ENCODE measurements at places on chromosomes 2 and 18.

DNA sequence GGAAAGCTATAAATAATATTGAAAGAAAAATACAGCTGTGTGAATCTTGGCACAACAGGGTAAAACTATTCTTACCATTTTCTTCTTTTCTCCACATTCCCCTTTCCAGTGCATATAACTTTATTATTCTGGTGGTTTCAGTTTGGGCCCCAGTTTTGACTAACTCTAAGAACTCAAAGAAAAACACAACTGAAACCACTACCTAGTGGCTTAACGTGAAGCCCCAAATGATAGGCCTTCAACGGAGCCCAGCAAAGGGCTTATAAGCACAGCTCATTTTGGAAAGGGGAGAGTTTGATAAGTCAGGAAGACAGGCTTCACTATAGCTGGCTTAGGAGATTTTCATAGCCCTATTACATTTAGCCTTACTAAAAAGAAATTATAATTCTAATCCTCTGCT, 62.4 kb downstream of the PPP1R1C start:
- no peak for DNase-seq

- no peak for DNase-seq
These were observed 12.3 kb upstream of the CTLA4 start for GRCh38 chr2:203855274-203855673.

DNA sequence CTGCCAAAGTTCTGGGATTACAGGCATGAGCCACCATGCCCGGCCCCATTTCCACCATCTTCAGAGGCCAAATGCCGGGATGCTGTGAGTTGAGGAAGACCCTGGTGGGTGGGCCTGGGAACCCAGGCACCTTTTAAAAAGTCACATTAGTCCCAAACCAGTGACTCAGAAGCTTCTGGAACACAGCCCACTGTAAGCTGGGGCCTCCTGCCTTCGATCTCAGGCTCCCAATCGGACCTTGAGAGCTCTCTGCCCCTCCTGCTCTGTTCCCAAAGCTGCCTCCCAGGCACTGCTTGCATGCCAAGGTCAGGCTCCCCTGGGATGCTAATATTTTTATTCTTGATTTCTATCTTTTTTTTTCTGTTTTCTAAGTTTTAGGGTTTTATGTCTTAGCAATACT, 4.2 kb downstream of the ADCY3 start:
- no peak for DNase-seq

- no peak for DNase-seq
These were observed 300.0 kb upstream of the HS6ST1 start for GRCh38 chr2:128618642-128619041.

GRCh38 chr2:53969285-53969967, 1.4 kb downstream of the PSME4 start:
- no peak for DNase-seq

GRCh38 chr18:36297417-36298125, at the start of gene FHOD3:
Gene FHOD3 (plus strand): TSS chr18:36297713. CDS start chr18:36297836, 123 bp downstream.
- no peak for DNase-seq

GRCh38 chr2:15738943-15739342, 147.3 kb downstream of the DDX1 start:
- DNase-seq: no peak

- DNase-seq: no peak
These were observed 8.9 kb upstream of the OSR1 start for GRCh38 chr2:19367326-19367725.

- DNase-seq: no peak
These were observed 20.0 kb downstream of the ACVR1 start for GRCh38 chr2:157856187-157856515.

DNA sequence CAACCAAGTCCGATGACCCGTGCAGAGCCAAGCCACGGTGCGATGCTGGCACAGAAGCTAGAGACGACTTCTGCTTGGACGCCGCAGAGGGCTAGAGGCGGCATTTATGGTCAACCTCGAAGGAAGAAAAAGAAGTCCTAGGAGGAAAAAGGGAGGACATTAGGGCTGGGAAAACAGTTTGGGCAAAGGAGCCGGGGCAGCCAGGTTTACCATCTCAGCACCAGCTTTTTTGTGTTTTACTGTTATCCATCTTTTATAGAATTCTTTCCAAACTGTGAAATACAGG, 643 bp upstream of the DTNB start:
- DNase-seq: no peak

GRCh38 chr2:1635823-1636222, 108.5 kb downstream of the PXDN start:
- DNase-seq: no peak

DNA sequence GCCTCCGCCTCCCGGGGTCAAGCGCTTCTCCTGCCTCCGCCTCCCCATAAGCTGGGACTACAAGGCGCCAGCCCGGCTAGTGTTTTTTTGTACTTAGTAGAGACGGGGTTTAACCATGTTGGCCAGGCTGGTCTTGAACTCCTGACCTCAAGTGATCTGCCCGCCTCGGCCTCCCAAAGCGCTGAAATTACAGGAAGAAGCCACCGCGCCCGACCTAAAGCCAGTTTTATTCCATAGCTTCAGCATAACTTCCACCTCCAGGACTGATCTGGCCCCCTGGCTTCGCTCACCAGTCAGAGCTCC, 783 bp upstream of the TXNL4A start:
- DNase-seq: no peak

DNA sequence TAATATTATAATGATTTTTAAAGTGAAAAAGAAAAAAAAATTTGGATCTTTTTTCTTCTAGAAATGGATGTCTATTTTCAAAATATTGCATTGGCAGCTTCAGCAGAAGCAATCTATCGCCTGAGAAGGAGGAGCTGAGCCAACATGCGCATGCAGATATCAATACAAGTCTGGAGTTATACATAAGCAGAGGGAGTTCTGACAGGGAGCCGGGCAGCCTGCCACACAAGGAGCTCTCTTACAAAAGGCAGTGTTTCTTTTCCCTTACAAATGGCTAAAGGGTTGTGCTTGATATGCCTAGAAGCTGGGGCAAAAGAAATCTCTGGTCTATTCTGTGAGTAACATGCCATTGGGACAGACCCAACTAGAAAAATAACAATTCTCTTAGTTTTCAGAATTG, 291.9 kb upstream of the TRIB2 start:
- no peak for DNase-seq

DNA sequence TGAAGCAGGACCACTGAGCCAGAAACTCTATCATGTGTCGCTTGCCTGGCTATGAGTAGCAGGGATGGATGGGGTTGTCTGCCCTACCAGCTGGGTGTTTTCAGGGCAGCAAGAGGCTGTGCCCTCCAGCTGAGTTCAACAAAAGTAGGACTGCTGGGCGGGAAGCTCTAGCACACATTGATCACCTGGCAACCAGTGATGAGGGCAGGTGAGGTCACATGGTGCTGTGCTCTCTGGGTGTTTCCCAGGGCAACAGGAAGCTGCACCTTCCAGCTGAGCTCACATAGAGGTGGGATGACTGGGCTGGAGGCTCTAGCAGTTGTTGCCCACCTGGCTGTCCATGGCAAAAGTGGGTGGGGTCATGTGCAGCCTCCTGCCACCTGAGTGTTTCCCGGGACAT, 487.3 kb upstream of the VWC2L start:
- DNase-seq: no peak

DNA sequence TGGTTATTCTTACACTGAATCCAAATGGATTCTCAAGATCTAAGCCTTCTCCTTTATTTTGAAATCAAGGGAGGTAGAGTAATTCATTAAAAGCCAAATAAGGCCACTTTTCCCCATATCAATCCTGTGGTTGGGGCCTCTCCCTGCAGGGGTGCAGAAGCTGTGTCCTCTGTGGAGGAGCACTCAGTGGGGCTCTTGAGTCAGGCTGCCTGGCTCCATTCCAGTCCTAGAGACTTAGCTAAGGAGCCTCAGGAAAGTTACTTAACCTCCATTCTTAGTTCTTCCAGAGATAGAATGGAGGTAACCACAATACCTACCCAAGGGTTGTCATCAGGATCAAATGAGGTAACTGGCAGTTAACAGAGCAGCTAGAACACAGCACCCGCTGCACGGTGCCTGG, 564.3 kb downstream of the CMPK2 start:
- no peak for DNase-seq

DNA sequence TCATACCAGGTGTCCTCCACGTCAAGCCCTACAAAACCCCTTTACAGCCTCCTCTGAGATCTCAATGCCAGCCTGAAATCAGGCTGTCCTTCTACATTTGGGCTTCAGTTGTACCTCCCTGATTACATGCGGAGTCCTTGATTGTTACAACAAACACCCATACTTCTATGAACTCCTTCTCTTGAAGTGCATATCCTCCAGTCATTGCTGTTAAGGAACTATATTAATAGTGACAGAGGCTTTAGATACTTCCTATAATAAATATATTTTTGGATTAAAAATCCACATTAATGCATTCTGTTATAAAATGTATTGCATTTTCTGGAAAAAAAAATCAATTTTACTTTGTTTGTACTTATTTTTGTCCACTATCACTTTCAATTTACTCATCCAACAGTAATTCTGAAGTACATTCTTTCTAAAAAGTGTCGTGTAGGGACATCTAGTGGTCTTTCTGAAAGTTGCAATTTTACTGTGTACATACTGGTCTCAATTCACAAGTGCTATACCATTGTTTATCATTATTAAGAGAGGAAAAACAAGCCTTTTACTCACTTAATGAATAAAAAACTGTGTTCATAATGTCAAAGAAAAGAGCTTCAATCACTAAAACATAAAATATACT, 316.4 kb downstream of the DSEL start:
- DNase-seq: no peak

- peak; percentile 33 for DNase-seq
These were observed 60.1 kb downstream of the EMILIN2 start for GRCh38 chr18:2906704-2907549.

GRCh38 chr2:112794131-112794733, 9.9 kb upstream of the IL1A start:
- DNase-seq: peak; percentile 25

DNA sequence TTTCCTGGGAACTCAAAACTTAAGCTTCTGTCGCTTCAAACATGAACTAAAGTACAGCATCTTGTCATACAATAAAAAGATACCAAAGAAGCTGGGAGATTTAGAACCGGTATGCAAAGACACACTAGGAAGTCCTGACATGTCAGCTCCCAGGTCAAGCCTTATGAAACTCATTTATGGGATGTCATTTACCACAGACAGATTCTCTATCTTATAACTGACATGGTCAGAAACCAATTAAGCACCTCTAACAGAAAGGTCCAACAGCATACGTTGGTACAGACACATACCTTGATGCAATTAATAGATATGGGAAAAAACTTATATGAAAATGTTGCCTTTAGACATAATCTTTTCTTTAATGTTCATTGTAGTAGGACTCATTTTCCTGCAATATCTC, 169.0 kb downstream of the SRBD1 start:
- no peak for DNase-seq

GRCh38 chr2:76310894-76311633, 600.3 kb upstream of the GCFC2 start:
- no peak for DNase-seq

- no peak for DNase-seq
These were observed 107.1 kb upstream of the ST3GAL5 start for GRCh38 chr2:85995648-85996529.

DNA sequence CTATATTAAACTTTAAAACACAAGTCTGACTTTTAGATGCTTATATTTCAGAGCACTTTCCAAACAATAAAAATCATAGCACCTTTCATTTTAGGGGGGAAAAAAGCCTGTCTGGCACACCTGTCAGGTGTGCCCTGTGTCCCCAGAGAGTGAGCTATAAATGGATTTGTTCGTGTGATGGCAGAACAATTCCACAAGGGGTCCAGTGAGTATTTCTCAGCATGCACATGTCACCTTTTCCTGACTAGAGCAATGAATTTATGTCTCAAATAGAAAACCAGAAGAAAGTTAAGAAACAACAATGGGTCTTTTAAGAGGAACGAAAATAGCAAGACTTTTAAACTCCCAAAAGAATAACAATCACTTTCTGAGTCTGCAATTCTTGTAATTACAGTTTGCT, 55.9 kb downstream of the ACVR1C start:
- DNase-seq: no peak

GRCh38 chr2:168293766-168294165, 46.4 kb upstream of the STK39 start:
- DNase-seq: no peak

- DNase-seq: no peak
These were observed 20.2 kb upstream of the PAX3 start for GRCh38 chr2:222318712-222319585.

- no peak for DNase-seq
These were observed 14.5 kb upstream of the MAT2A start for GRCh38 chr2:85524336-85524908.

GRCh38 chr18:7146067-7146466, 28.5 kb upstream of the LAMA1 start:
- no peak for DNase-seq

GRCh38 chr2:171217330-171217729, 56.6 kb upstream of the TLK1 start:
- DNase-seq: no peak

- no peak for DNase-seq
These were observed 5.8 kb upstream of the ZNF532 start for GRCh38 chr18:58858591-58859468.

GRCh38 chr2:239611222-239611795, 210.5 kb upstream of the HDAC4 start:
- no peak for DNase-seq

GRCh38 chr2:48583961-48584360, 33.7 kb upstream of the GTF2A1L start:
- no peak for DNase-seq
